HT-29 (cell line): ENCODE measurements at places on chromosomes 13 and 19. TPM values are rescaled to one million over a fixed set of nuclear protein-coding genes. Genes with fewer than 3 reads are reported as not detected.

The NCAN gene
- not detected in 2 replicates for total RNA-seq

The FGF9 gene
- total RNA-seq: 3.7 and 8.3 TPM in 2 replicates

The HRC gene
- total RNA-seq: 0.08 TPM in 1 of 2 replicates, not detected in the other

The TARM1 gene
- total RNA-seq: not detected in 2 replicates

The EXOC3L2 gene
- total RNA-seq: not detected in 2 replicates

The TEKTIP1 gene
- total RNA-seq: not detected in 2 replicates

The ZNF560 gene
- total RNA-seq: not detected in 2 replicates

The RDH8 gene
- not detected in 2 replicates for total RNA-seq

The OR7A5 gene
- total RNA-seq: not detected in 2 replicates

DNA sequence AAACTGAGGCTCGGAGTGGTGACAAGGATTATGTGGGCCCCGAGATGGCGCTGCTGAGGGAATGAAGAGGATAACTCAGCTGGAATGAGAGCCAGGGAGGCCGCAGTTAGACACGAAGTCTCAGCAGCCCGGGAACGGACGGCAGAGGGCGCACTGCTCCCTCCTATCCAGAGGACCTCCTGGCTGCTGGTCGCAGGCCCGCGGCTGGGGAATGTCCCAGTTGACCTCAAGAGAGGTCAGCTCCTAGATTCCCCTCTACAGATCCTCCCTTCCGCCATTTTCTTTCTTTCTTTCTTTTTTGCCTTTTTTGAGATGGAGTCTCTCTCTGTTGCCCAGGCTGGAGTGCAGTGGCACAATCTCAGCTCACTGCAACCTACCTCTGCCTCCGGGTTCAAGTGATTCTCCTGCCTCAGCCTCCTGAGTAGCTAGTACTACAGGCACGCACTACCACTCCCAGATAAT lies 24.1 kb upstream of the ASPDH start:
- peak; percentile 98 for DNase-seq

- DNase-seq: peak; percentile 18
Measured at GRCh38 chr19:3224346-3225168, at the start of gene CELF5. TSS of gene CELF5 (plus strand) at chr19:3224661. CDS start at chr19:3224740, 79 bp downstream.

DNA sequence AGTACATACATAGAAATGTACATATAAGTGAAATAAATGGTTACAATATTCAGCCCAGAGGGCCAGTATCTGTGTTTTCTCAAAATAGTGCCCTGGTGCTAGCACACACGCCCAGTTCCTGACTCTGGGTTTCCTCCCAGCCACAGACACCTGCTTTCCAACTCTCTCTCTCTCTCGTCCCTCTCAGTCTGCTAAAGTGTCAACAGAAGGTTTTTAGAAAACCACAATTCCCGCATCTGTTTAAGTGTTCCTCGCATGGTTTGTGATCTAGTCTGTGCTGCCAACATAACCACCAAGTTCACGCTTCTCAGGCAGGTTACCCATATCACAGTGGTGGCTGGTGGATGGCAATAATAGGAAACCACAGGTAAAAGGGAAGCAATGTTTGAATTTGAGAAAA lies 17.8 kb upstream of the UPF3A start:
- DNase-seq: no peak

GRCh38 chr19:17778251-17778967 lies 16.5 kb upstream of the B3GNT3 start:
- peak; percentile 41 for DNase-seq

DNA sequence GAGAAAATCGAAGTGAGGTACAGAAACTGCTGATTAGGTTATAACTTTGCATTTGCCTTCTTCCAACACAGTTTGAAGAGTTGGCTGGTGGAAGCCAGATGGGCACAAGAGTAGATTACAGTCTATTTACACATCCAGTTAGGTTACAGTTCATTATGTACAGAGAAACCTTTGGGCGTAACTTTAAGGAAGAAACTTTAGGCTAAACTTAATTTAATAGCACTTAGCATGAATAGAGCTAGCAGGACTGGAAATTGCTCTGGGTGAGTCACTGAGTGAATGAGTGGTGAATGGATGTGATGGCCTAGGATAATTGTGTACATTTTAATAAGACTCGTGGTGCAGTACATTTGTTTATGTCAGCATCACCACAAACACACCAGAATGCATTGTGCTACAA lies 62.9 kb upstream of the KLHL1 start:
- DNase-seq: no peak

- no peak for DNase-seq
Measured at GRCh38 chr13:88294368-88294767, 623.2 kb downstream of the SLITRK5 start.

DNA sequence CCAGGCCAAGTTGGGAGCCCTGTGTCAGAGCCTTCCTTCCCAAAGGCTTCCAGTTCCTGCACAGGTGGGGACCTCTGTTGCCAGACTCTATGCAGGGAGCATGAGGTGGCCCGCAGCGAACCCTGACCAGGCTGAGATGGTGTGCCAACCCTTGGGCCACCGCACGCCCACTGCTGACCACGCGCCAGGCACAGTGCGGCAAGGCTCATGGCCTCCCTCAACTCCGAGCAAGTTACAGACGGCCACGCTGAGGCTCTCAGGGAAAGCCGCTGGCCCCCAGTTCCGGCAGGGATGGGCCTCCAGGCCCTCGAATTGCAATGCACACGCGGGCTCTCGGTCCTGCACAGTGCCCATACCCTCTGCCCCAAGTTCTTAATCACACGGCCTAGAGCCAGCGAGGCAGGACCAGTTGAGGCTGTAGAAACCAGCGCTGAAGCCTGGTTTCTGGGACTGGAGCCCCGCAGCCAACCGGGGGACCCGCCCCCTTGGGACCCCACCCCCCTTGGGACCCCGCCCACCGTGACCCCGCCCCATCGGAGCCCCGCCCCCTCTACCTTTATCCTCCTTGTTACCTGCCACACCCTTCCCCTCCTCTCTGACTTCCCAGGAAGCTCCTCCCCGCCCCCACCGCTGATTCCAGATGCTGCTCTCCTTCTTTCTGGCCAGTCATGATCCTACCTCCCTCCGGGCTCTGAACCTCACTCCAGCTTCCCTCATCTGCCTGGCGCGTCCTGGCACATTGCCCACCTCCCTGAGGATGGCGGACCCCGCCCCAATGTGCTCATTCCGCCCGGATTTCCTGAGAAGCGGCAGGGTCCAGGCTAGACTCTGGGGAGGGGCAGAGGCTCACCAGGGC lies 6.0 kb downstream of the PEX11G start:
- DNase-seq: no peak

DNA sequence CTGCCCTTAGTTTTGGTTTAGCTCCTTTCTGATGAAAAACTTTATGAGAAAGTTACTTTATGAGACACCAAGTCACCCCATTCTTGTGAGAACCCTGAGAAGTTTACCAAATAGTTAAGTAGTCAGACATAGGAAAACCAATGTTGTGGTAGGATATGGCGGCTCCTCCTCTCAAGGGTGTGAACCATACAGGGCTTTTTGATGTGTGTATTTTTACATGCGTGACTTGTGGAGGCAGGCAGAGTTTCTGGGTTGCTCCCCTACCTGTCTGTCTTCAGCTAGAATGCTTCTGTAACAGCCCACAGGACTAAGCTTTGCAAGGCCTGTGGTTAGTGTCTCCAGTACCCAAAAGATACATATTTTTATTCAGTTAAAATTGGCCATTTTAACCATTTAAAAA lies 18.3 kb downstream of the UBAC2 start:
- no peak for DNase-seq

DNA sequence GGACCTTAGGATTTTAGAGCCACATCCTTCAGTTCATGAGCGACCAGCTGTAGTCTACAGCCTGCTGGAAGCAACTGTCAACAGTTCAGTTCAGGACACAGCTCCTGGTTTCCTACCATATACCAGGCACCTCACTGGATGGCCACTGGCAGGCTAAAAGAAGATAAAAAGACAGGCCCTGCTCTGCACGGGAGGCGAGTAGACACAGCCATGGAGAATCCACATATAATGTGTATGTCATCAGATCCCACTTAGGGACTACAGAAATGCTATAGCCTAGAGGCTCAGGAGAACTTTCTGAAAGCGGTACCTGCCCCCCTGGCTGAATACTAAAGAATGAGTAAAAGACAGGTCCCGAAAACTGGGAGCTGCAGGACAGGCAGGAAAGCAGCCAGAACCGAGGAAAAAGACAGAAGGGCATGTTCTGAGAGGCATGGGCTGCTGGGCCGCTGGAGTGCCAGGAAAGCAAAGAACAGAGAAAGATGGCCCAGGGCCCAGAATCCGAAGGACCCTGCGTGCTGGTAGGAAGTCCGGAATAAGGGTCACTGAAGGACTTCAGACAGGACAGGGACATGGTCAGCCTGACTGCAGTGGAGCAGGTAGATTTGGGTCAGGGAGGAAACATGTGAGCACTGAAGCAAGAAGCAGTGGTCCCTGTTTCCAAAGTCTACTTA lies 23.5 kb downstream of the DZIP1 start:
- DNase-seq: no peak

GRCh38 chr19:38701455-38702063 lies 42.7 kb downstream of the CAPN12 start:
- DNase-seq: no peak

GRCh38 chr19:48810151-48810550 lies 678 bp downstream of the BCAT2 start:
- DNase-seq: no peak

- no peak for DNase-seq
Measured at GRCh38 chr19:22422211-22422610, at the start of gene ZNF98. TSS of gene ZNF98 (minus strand) at chr19:22422346. CDS start at chr19:22422224, 122 bp downstream.

DNA sequence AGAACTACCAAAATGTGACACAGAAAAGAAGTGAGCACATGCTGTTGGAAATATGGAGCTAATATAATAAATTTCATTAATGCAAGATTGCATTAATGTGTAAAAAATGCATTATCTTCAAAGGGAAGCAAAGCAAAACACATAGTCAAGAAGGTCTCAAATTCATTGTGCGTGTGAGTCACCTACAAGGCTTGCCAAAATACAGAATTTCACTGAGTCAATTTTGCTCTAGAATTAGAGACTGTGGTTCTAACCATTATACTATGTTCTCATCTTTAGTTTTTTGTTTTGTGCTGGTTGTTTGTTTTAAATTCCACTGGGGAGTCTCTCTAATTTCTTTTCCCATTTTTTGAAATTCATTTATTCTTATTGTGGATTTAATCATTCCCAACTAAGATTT lies 149.8 kb upstream of the SLITRK1 start:
- DNase-seq: no peak

GRCh38 chr13:113293686-113294085 lies 3.4 kb upstream of the LAMP1 start:
- no peak for DNase-seq

GRCh38 chr13:73616861-73617260 lies 517.3 kb downstream of the KLF12 start:
- no peak for DNase-seq

GRCh38 chr19:58562122-58563033 lies 4.0 kb upstream of the UBE2M start:
- no peak for DNase-seq

DNA sequence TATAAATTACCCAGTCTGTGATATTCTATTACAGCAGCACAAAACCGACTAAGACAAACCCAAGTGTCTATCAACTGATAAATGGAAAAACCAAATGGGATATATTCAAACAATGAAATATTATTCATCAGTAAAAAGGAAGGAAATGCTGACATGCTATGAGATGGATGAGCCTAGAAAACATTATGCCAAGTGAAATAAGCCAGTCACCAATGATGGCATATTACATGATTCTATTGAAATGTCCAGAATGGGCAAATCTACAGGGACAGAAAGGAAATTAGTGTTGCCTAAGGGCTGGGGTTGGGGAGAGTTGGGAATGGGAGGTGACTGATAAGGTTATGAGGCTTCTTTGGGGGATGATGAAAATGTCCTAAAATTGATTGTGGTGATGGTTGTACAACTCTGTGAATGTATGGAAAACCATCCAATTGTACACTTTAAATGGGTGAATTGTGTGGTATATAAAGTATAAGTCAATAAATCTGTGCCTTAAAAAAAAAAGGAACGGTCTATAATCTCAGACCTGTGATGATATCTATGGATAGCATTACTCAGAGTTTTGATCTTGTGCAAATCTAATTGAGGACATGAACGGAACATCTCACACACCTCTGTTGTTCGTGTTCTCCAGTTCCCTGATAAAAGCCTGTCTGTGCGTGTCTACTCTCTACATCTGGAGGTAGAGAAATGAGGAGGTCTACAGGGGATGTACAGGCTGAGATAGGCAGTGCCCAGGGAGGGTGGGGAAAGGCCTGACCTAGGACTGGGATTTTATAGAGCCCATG lies 49.0 kb downstream of the TNFRSF19 start:
- DNase-seq: no peak

GRCh38 chr19:29587059-29587458 lies 19.0 kb upstream of the POP4 start:
- no peak for DNase-seq

DNA sequence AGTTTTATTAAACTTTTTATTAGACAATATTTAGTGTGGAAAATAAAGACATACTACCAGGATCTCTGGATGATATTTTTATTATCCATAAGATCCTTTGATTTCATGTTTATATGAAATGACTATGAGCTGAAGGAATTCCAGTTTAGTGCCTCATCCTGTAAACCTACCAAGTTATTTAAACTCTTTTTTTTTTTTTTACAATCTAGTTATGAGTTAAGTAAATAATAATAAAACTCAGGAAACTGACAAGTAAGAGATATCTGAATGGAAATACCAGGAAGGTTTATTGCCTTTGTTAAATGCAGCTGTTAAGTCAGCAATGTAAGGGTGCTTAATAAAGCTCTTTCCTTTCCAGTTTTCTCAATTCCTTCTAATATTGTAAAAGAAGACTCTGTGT lies 53.9 kb downstream of the RXFP2 start:
- peak; percentile 85 for DNase-seq

- DNase-seq: no peak
Measured at GRCh38 chr13:74966814-74967424, 515.0 kb downstream of the TBC1D4 start.

GRCh38 chr13:100611678-100612492 lies 23.3 kb upstream of the GGACT start:
- DNase-seq: peak; percentile 34

DNA sequence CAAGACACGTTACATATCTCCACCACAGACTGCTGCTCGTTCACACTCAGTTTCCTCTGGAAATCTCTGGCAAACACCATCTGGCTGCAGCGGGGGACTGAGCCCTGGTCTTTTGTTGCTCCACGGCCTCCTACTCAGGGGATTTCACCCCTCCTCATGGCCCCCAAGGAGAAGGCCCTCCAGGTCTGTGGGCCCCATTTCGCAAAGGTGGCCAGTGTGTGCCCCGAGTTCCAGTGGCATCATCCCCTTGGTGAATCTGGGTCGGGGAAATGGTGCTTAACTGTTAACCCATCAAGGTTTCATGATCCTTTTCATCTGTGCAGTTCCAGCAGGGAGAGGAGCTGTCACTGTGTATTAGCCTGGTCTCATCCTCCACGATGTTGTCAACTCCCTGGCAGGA lies 235.4 kb upstream of the MAB21L1 start:
- DNase-seq: no peak

DNA sequence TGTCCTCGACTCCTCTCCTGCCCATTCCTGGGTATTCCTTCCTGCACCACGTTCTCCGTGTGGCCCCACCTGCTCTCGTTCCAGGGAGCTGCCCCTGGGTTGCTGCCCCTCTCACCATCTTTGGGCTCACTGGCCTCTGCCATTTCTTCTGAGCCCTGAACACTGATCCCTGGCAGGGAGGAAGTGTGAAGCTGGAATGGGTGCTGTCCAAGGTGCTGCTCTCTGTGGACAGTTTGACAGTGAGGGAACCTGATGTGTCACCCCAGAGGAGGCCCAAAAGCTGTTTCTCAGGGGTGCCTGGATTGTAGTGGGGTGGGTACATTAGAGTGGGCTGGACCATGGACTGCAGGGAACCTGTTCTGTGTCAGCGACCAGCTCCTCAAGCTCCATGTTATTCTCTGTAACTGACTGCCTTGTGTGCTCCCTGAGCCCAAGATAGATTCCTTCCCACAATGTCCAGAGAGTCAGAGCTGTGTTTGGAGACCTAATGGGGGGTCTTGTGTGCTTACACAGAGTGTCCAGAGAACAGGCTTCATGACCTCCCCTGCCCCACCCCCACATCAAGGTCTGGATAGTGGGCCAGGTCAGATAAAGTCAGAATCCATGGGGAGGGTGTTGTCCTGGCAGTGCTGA lies 7.2 kb upstream of the CEACAM8 start:
- peak; percentile 77 for DNase-seq
